Keratinocyte (primary cell): ENCODE measurements at places on chromosomes 2 and 18. TPM values are rescaled to one million over a fixed set of nuclear protein-coding genes. Genes with fewer than 3 reads are reported as not detected.

CRYGB gene
- not detected in 3 replicates for polyA plus RNA-seq

EMX1 gene
- polyA plus RNA-seq, result not detected in 3 replicates

DNA sequence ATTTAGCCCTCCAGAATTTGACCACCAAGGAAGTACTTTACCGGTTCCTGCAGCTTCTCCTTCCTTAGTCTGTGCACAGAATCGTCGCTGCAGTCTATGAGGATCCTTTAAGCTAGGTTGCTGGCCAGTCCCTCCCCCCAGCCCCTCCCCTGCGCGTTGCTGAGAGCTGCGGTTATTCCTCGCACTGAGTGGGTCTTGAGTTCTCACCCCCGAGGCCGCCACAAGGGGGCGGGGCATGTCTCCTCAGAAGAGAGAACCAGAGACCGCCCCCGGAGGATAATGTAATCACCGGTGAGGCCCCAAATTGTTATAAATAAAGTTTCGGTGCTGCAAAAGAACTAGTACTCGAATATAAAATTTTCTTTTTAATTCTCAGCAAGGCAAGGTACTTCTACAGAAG is 1184.9 kb upstream of the CDH2 start:
- no peak overlapping the region for H3K27ac ChIP-seq
- no peaks in the 10 kb centered on the region for H3K36me3 ChIP-seq
- H3K4me1 ChIP-seq, result no peaks in the 10 kb centered on the region
- H3K4me3 ChIP-seq, result no peak overlapping the region
- DNase-seq, result no peak
- H3K27me3 ChIP-seq, result no peaks in the 10 kb centered on the region

DNA sequence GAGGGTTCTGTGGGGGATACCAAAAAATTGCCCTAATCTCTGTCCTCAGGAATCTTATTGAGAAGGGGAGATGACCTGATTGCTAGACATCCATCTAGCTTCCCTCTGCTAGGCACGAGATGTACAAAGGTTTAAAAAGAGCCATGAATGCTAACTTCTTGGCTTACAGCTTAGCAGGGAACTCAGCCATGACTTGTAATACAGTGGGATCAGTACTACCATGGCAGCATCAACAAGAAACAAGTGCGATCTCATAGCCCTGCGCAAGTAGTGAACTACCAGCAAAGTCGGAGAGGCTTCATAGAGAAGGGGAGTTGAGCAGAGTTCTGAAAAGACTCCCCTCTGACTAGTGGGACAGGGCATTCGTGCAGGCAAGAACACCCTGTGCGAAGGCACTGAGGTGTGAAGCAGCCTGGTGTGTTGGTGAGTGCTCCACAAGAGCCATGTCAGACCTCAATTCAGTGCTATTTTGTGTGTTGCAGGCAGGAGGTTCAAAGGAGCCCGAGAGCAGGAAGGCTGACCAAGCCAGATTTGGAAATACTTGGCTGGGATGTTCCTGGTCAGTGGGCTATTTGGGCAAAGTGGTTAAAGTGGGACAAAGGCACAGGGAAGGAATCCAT is 130.0 kb downstream of the FMNL2 start:
- H3K27me3 ChIP-seq, result no peaks in the 10 kb centered on the region
- peaks cover 44% of the 10 kb centered on the region for H3K4me1 ChIP-seq
- no peak for DNase-seq
- no peak overlapping the region for H3K27ac ChIP-seq

TSGA10 gene
- 1.7 to 2.4 TPM (median 1.7 TPM) in 3 replicates for polyA plus RNA-seq

DNA sequence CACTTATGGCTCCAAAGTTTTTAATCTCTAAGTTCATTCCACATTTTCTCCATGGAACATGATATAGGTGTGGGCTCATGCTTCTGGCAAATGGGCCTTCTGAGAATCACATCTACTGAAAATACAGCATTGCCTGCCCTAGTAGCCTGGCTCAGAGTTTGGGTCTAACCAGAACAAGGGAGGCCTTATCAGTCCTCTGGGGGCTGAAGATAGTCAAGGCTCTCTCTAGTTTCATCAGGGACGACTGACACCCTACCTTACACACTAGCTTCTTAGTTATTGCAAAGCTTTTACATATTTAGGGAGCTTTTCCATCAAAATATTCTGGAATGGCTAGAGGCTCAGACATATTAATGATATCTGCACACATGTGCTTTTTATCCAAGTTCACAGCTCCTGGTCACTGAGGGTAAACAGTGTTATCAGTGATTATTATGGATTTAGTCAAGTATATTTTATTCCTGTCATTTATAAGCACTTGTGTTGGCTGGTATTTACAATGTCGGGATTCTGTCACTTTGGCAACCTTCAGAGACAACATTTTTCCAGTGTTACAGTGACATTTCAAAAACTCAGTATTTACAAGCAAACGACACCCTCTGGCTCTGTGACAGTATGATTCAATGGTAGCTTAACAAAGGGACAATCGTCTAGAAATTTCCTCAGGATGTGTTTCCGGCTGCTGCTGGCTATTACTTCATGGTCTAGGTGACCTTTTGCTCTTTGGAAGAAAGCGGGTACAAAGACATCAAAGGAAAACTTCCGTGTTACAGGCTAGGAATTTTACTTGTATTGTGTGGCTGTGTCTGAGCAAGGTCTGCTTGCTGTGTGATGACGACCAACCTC is 200.6 kb downstream of the TCF4 start:
- H3K36me3 ChIP-seq, result no peaks in the 10 kb centered on the region
- H3K4me3 ChIP-seq, result no peak overlapping the region
- no peak overlapping the region for H3K27ac ChIP-seq
- H3K4me1 ChIP-seq, result no peaks in the 10 kb centered on the region
- H3K27me3 ChIP-seq, result no peaks in the 10 kb centered on the region

- no peak for DNase-seq
- no peaks in the 10 kb centered on the region for H3K4me1 ChIP-seq
- H3K27ac ChIP-seq, result no peak overlapping the region
- no peaks in the 10 kb centered on the region for H3K27me3 ChIP-seq
- H3K36me3 ChIP-seq, result peaks cover 7% of the 10 kb centered on the region
Observed at GRCh38 chr2:32436150-32436549, 79.3 kb downstream of the BIRC6 start.

DNA sequence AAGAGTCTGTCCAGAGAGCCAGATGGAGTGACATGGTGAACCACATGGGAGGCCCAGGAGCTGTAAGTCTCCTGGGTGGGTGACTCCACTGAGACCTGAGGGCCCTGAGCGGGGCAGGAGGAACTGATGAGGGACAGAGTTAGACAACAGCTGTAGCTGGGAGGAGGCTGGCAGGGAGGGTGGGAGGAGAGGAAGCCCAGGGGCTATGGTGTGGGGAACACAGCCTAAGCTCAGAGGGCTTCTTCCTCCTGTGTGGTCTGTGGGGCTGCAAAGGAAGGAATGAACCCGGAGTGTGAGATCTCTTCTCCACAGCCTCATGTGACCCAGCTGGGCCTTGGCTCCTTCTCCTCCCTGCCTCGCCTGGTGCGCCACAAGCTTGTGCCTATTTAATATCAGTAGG is 395.6 kb upstream of the HS6ST1 start:
- no peak overlapping the region for H3K4me3 ChIP-seq
- no peaks in the 10 kb centered on the region for H3K36me3 ChIP-seq
- H3K27ac ChIP-seq, result no peak overlapping the region
- H3K4me1 ChIP-seq, result no peaks in the 10 kb centered on the region
- no peaks in the 10 kb centered on the region for H3K27me3 ChIP-seq
